ENCODE measurements at places on chromosomes 13 and 19. TPM values are rescaled to one million over a fixed set of nuclear protein-coding genes. Genes with fewer than 3 reads are reported as not detected.

DNA sequence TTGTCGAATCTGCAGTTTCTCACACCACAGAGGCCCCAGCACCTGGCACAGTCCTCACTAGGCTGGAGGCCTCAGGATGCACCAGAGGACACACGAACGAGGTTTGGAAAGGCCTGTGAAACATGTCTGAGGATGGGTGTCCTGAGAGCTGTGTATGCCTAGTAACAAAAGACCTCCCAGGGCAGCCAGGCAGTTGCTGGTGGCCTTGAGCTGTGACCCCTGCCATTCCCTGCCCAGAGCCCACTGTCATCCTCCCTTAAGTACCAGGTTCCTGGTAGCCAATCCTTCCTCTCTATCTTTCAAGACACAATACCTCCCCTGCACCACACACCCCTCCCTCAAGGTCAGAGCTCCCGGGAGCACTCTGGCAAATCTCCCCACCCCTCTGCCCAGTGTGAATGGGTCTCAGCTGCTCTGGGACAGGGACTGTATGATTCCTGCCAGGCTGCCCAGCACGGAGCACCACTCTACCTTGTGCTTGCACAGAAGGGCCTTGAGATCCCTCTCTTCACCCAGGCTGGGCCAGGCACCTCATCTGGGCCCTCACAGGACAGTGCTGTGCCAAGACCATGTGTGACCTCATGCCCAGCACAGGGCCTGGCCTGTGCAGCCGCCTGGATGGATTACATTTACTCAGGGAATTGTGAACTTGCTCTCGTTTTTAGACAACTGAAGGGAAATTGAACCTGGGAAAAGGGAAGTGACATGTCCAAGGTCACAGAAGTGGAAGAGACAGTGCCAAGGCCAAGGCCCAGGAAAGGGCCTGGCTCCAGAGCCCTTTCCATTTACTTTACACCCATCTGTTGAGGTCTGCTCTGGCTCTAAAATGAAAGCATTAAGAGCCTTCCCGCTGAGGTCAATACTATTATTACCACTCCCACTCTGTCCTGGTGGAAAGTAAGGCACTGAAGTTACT, 2.2 kb downstream of the ZNF787 start:
- DNase-seq = no peak

DNA sequence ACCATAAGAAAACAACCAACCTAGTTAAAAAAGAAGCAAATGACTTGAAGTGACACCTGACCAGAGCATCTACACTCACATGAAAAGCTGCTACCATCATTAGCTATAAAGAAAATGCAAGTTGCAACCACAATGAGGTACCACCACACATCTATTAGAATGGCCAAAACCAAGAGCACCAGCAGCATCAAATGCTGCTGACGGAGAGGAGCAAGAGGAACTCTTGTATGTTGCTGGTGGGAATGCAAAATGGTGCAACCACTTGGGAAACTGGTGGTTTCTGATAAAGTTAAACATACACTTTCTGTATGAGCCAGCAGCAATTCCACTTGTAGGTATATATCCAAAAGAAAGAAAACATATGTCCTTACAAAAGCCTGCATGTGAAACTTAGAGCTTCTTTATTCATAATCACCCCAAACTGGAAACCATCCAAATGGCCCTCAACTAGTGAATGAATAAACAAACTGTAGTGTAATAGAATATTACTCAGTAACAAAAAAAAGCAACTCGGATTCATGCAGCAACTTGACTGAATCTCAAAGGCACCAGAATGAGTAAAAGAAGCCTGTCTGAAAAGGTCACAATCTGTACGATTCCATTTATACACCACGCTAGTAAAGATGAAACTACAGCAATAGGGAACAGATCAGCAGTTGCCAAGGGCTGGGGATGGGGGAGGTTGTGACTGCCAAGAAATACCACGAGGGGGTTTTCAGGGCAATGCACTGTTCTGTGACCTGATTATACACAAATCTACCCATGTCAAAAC, 60.9 kb upstream of the RANBP3 start:
- DNase-seq = no peak

HSPB6 gene
- 863 TPM for total RNA-seq

TJP3 gene
- not detected for total RNA-seq

VAV1 gene
- total RNA-seq = 1.5 TPM

DNA sequence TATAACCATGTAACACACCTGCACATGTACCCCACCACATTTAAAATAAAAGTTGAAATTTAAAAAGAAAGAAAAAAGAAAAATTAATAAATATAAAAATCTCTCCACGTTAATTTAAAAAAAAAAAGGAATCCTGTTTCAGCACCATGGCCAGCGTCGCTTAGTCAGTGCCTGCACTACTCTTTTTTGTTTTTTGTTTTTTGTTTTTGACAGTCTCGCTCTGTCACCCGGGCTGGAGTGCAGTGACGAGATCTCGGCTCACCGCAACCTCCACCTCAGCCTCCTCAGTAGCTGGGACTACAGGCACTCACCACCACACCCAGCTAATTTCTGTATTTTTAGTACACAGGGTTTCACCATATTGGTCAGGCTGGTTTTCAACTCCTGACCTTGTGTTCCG, 835.9 kb downstream of the UQCRFS1 start:
- no peak for DNase-seq

DNA sequence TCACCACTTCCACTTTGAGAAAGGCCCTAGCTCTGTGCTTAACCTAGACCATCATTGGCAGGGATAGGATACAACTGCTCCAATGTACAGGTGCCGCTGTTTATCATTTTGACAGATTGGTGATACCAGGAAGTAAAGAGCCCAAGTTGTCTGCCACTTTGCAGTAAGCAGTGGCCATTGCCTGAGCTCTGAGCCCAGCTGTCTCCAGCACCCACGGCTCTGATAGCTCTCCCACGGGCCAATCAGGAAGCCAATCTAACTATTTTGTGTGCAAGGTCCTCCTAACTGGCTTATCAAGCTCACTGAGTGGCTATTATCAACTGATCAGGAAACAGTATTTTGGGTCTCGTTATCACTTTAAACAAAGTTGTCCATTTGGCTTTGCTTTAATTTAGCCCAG, 181.1 kb downstream of the DCT start:
- no peak for DNase-seq

DNA sequence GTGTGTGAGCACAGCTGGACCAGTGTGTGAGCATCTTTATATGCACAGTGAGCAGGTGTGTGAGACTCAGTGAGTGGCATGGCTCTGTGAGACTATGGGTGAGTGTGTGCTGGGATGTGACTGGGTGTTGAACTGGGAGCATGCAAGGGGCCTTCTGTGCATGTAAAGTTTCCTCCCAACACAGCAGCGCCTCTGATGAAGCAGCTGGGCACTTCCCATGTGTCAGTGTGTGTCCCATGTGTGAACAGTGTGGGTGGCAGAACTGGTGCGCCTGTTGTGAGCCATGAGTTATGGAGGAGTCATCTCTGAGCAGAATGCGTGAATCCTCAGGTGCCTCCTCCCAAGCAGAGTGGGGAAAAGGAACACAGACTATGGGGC, 24.1 kb downstream of the LGALS16 start:
- no peak for DNase-seq

DNA sequence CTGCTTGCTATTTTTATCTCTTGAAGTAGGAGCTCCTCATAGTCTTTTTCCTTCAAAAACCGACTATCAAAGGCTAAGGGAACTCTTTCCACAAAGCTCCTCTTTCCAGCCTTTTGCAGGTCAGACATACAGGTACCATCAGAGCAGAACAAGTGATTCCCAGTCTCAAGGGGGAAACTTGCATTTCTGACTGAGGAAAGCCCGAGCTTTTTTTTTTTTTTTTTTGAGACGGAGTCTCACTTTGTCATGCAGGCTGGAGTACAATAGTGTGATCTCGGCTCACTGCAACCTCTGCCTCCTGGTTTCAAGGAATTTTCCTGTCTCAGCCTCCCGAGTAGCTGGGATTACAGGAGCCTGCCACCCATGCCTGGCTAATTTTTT, 32.0 kb downstream of the RUBCNL start:
- DNase-seq = no peak

GRCh38 chr13:20519875-20520274, 5.8 kb downstream of the CRYL1 start:
- no peak for DNase-seq

DNA sequence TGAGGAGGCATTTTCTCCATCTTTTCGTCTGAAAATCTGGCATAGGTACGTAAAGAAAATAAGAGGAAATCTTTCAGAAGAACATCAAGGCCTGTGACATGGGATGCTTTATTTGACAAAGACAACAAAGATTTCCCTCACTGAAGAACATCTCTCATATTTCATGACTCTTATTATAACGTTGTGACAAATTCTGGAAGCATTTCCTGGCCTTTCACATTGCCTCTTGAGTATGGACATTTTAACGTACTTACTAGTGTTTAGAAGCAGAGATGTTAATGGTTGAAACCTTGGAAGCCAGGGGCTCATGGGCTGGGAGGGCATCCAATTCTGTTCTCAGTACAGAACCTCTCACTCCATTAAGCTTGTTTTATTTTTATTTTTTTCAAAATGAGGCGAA, 210.8 kb downstream of the DCT start:
- no peak for DNase-seq

ZNF837 gene
- total RNA-seq = 0.54 TPM

DNA sequence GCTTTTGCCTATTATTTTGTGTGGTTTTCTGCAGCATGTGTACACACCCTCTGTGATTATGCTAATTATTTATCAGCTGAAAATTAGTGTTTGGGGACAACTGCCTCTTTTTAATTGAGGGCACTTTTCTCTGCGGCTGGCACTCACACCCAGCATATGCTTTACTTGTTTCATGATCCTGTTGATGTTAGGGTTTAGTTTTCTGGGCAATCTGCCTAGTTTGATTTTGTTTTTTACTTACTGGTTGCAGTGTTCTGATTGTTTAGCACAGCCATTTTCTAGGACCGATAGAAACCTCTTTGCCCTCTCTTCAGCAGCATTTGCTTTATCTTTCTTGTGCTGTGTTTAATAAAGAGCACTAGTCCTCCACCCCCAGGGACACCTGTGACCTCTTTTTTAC, 161.6 kb downstream of the PAN3 start:
- no peak for DNase-seq

DNA sequence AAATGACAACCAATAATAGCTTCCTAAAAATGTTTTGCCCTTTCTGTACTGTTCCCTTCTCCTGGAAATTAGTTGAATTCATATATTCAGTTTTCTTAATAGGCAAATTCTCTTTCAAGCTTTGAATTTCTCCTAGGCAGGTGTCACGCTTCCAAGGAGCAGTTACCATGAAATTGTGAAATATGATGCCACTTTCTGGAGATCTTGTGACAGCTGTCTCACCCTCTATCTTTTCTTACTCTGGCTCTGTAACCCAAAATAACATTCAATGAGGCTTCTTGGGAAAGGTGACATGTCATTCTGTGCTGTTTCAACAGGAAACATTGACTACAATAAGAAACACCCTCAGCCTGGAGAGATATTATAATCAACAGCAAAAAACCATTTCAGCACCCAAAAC, 80.3 kb upstream of the MRI1 start:
- no peak for DNase-seq

ZNF534 gene
- 0.73 TPM for total RNA-seq

DNA sequence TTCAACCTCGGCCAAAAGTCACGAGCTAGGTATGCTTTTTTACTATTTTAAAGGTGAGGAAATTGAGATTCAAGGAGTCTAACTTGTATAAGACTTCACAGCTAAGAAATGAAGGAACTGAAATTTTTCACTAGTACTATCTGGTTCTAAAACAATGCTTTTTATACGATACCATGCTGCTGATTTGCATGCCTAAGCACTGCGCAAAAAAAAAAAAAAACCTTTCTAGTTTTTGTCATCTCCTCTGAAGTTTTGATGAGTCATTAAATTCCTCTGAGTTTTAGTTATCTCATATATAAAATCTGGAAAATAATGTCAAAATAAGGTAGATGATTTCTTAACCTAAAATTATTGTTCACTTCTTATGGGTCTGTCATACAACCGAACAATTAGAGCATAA, 28.0 kb upstream of the UFM1 start:
- no peak for DNase-seq

DNA sequence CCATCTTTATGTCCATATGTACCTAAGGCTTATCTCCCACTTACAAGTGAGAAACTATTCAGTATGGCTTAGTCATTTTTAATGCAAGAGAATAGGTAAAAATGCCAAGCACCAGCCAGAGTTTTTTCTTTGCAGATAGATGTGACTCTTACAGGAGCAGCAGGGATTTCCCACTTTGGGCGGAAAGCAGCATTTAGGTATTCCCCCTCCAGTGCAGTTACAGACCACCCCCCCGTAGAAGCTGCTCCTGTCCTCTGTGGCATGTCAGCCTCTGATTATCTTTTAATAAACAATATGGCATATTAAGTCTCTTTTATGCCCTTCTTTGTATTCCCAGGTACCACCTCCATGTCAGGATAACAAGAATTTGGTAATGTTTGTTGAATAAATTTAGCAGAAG, 24.7 kb upstream of the USPL1 start:
- no peak for DNase-seq

DNA sequence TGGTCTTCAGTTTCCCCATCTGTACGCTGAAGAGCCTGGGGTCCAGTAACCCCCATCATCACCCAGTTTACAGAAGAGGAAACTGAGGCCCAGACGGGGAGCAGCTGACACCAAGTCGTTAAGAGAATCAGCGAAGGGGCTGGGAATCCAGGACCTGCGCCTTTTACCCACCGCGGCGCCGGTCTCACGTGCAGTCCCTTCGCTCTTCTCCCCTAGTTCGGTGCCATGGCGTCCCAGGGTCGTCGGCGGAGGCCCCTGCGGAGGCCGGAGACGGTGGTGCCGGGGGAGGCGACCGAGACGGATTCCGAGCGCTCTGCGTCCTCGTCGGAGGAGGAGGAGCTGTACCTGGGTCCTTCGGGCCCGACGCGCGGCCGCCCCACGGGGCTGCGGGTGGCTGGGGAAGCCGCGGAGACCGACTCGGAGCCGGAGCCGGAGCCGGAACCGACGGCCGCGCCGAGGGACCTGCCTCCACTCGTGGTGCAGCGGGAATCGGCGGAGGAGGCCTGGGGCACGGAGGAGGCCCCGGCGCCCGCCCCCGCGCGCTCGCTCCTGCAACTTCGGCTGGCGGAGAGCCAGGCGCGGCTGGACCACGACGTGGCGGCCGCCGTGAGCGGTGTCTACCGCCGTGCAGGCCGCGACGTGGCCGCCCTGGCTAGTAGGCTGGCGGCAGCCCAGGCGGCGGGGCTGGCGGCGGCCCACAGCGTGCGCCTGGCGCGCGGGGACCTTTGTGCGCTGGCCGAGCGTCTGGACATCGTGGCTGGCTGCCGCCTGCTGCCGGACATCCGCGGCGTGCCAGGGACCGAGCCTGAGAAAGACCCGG, 698 bp downstream of the BLOC1S3 start:
- no peak for DNase-seq
